ENCODE measurements at places on chromosomes 7 and 10.

- DNase-seq: no peak
These were observed 371.2 kb upstream of the ADARB2 start for GRCh38 chr10:2108496-2108895.

DNA sequence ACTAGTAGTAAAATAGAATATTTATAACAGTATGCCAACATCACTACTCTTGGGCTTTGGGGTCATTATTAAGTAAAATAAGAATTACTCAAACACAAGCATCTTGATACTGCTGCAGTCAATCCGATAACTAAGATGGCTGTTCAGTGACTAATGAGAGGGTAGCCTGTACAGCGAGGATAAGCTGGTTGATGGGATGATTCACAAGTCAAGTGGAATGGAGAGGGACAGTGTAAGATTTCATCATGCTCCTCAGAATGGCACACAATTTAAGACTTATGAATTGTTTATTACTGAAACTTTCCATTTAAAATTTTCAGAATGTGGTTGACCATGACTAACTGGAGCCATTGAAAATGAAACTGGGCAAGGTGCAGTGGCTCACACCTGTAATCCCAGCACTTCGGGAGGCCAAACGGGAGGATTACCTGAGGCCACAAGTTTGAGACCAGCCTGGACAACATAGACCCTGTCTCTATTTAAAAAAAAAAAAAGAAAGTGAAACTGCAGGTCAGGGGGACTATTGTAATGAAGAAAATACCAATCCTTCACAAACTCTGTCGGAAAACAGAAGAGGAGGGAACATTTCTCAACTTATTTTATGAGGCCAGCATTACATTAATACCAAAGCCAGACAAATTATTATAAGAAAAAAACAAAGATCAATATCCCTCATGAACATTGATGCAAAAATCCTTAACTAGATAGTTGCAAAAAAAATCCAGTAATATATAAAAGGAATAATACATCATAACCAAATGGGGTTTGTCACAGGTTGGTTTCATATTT is 11.2 kb downstream of the AVL9 start:
- no peak for DNase-seq

DNA sequence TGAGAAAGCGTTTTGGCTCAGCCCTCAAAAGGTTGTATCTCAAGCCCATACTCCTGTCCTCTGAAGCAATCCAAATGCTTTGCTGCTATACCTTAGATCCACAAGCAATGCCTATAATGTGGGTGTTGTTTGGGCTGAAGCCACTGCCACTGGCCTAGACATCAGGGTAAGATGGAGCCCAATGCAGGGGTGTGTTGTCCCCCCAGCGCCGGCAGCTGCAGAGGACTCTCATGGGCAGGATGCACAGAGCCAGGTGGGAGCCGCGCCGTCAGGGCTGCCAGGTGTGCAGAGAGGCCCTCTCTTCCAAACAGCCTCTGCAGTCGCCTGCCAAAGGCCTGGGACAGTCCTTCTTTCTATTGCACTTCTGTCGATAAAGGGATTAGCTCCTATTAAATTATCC is 205.2 kb upstream of the SHH start:
- DNase-seq: no peak

DNA sequence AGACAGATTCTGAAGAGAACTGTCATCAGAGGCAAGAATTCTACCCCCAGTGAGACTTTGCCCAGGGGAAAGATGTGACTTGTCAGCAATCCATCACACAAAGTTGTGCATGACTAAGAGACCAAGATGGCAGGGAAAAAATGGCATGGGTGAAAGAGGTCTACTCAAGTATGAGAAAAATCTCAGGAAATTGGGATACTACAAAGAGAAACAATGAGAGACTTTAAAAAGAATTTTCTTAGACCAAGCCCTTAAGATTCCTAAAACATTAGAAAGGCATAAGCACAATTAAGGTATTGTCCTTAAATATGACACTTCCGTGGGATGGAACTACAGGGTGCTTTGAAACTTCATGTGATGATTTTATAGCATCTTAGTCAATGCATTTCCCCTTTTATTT is 45.6 kb upstream of the PDE1C start:
- DNase-seq: no peak

- DNase-seq: no peak
These were observed 9.5 kb downstream of the GLI3 start for GRCh38 chr7:42227541-42227935.

DNA sequence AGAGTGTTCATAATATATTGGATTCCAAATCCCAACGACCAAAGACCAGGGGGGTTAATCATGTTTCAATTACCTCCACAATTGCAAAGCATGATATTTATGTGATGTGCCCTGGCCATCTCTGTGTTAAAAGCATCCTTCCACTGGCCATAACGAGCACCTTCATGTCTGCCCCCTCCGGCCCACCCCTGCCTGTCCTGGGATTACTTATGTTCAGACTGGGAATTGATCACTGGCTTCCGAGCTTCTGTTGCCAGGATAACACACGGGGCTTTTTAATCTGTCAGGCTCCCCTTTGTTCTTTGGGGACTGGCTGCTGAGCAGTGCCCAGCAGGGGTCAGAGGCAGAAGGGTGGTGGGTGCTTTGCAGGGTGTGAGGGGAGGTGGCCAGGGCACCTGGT is 13.7 kb upstream of the CHST15 start:
- DNase-seq: no peak

DNA sequence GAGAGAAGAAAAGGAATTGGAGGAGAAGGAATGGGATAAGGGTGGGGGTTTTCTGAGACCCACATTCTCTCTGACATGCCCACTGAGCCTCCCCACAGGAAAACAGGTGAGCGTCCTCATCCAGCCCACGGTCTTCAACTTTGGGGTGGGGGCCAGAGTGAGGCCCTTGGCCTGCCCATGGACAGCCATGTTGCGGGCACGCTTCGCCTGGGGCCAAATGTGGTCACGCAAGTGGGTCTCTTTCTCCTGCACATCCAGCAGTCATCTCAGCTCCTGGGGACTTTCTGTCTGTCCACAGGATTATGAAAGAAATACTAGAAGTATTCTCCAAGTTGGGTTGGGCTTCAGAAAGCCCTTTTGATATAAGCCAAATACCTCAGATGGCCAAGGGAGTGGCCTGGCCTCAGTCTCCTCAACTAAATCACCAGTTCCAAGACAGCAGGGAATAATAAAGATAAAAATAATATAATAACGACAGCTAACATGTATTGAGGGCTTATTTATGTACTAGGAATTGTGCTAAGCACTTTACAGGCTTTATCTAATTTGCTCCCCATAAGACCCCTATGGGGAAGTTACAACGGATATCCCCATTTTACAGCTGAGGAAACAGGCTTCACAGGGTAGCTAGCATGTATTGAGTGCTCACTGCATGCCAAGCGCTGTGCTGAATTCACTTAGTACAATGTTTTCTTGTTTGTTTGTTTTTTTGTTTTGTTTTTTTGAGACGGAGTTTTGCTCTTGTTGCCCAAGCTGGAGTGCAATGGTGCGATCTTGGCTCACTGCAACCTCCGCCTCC is 57.2 kb upstream of the LBX1 start:
- no peak for DNase-seq

DNA sequence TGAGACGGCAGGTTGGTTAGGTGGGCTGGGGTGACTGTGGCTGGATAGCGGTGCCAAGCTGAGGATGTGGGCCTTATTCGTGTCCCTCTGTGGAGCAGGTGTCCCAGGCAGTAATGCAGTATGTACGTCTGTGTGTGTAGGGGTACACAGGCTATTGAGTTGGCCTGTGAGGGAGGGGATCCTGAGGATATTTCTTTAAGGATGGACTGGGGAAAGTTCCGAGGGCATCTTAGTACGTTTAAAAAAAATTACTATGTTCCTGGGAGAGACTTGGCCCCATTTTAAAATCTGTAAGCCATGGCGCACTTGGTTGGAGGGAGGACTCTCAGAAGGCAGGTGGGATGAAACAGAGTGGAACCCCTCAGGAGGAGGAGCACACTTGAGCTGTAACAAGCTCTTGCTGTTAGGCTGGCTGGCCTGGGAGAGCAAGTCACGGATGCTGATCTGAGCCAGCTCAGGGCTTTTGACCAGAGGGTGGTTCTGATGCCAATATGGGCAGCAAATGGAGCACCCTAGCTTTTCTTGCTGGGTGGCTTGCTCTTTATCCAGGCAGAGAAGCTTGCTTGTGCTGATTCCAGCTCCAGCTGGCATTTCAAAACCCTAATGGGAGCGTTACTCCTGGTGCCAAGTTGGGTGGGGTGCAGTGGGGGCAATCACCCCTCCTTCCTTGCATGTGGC is 765 bp downstream of the WBP1L start:
- DNase-seq: no peak

DNA sequence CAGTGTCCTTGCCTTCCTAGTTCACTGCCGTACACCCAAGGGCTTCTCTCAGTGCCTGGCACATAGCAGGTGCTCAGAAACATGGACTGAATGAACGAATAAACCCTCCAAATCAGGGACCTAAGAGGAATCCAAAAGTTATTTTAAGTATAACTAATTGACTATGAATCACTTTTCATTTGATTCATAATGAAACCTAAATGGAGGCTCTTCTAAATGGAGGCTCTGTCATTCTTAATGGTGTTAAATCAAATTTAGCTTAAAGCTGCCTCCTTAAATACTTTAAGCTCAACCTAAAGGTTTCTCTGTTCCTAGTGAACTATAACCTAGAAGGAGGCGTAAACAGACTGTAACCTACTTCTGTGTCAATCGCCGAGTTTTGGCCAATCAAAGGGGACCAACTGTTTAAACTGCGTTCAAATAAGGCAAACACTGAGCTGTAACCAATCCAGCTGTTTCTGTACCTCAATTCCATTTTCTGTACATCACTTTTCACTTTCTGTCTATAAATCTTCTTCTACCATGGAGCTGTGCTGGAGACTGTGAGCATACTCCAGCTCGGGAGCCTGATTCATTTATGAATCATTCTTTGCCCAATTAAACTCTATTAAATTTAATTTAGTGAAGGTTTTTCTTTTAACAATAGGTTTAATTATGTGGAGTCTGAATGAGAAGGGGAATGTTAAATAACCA is 11.0 kb downstream of the PYROXD2 start:
- no peak for DNase-seq

DNA sequence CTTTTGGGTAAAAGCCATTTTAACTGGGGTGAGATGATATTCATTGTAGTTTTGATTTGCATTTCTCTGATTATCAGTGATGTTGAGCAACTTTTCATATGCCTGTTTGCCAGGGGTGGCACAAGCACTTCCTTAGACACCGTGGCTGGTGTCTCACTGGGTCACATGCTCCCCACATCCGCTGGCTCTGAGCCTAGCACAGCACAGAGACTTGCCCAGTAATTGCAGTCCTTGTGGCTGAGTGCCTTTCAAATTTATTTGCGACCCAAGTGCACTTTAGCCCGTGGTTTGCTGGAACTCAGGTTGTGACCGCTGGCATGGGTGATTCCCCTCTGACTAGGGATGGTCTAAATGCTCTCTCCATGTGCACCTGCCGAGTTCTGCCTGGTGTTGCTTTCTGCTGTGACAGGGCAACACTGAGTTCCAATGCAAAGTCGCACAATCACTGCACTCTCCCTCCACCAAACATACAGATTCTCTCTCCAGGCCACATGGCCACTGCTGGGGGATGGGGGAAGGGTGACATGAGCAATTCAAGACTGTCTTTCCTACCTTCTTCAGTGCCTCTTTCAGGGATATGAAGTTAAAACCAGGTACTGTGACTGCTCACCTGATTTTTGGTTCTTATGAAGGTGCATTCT is 66.5 kb downstream of the ZNF277 start:
- DNase-seq: peak; percentile 54

- DNase-seq: no peak
These were observed 13.5 kb downstream of the PTPN12 start for GRCh38 chr7:77550586-77550985.

- DNase-seq: no peak
These were observed 178.8 kb downstream of the C7orf25 start for GRCh38 chr7:42733040-42733439.

DNA sequence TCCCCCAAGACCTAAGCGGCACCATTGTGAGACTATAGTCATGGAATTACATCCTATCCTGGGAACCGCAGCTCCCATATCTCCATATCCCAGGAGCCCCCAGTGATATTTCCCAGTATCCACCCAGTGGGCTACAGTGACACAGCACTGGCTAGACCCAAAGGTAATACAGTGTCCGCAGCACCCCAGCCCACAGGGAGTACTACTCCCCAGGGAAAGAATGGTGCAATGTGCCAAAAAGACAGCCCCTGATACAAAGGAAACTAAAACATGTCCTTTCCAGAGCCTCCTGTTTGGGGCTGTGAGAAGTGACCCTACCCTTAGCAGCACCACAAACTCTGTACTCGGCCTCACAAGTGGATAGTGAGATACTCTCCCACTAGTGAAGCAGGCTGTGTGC is 4.5 kb upstream of the IFIT2 start:
- DNase-seq: no peak

- peak; percentile 14 for DNase-seq
These were observed 76.3 kb downstream of the CLIP2 start for GRCh38 chr7:74365322-74366022.

- no peak for DNase-seq
These were observed 3.0 kb downstream of the AFAP1L2 start for GRCh38 chr10:114401195-114401791.

GRCh38 chr7:87507446-87507845 is 32.0 kb upstream of the ABCB4 start:
- no peak for DNase-seq

DNA sequence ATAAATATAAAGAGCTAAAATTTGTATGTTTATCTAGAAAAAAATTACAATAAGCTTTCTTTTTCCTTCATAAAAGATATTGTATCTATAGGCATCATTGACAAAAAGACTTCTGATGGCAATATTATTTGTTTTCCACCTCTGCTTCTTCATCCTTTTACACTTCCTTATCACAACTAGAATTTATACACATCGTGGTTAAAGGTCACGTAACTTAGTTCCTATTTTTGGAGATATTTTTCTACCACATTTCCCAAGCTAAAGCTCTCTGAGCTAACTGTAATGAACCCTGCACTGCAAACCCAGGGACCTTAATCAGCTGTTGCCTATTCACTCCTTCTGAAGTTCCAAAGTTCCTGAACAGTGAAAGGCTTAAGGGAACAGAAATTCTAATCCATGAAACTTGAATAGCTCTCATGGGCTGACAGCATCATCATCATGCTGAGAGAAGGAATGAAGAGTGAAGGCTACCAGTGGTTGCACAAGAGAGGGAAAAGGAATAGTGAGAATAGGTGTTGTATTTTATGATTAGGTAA is 106.1 kb upstream of the SLC13A1 start:
- DNase-seq: no peak
